ENCODE measurements at places on chromosomes 7 and 10.
A peak's percentile ranks its signal among the peaks of the same experiment; 100 is the strongest.

DNA sequence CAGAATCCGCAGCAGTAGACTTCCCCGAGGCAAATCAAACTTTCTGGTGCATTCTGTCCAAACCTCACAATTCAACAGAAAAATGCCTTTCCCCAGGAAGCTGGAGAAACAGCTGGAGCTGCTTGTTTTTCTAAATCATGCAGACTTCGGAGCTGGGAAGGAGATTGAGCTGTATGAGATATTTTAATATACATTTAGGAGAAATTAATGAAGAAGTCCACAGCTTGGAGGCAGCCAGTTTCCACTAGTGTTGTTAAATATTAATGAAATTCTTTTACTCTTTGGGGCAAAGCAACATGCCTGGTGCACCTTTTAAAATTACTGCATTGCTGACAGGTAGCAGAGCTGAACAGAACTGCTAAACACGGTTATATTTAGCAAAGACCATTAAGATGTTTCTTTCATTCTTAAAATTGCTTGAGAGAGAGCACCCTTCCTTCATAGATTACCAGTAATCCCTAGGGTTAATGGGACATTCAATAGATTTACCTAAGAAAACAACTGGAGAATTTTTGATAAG is 566.4 kb downstream of the SORCS3 start:
- DNase-seq = no peak

- DNase-seq = no peak
Measured at GRCh38 chr7:94298943-94299342, 95.8 kb upstream of the COL1A2 start.

DNA sequence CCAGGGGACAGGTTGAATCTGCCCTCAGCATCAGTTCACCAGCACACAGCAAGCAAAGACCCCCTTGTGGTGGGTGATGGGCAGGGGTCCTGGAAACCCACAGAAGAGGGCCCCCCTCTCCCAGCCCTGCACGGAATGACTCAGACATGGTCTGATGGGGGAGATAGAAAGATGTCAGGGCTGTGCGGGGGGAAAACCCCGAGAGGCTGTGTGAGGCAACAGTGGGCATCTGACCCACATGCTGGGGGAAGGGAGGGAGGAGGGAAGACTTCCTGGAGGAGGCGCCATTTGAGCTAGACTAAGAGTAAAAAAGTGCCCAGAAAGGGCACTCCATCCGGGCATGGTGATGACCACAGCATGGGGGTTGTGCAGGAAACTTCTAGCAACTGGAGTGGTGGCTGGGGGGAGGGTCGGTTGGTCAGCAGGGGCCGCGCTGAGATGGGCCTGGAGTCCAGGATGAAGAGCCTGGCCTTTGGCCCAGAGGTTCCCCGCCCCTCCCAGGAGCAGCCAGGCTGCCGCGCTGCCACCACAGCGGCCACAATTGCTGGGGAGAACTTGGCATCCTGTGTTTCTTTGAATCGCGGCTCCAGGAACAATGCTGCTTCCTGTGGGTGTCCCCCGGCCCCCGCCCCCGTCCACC is 2.5 kb downstream of the LFNG start:
- peak; percentile 80 for DNase-seq

GRCh38 chr10:62050893-62051433 is 149.5 kb downstream of the ARID5B start:
- DNase-seq = peak; percentile 90

DNA sequence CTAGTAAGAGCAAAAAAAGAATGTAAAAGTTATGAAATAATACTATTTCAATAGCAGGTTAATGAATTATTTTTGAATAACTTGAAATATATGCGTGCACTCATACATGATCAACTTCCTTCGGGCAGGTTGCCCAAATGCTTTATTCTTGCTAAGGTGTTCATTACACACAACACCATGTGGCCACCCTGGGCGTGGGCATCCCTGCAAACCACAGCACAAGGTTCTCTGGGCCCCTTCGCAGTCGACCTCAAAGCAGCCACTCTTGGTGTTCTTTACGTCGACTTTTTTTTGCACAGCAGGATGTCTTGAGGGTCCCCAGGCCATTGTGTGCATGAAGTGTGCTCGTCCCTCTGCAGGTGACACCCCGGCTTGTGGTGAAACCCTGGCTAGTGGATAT is 300.7 kb upstream of the PITRM1 start:
- DNase-seq = no peak

- no peak for DNase-seq
Measured at GRCh38 chr7:15947754-15948153, 261.3 kb upstream of the MEOX2 start.

DNA sequence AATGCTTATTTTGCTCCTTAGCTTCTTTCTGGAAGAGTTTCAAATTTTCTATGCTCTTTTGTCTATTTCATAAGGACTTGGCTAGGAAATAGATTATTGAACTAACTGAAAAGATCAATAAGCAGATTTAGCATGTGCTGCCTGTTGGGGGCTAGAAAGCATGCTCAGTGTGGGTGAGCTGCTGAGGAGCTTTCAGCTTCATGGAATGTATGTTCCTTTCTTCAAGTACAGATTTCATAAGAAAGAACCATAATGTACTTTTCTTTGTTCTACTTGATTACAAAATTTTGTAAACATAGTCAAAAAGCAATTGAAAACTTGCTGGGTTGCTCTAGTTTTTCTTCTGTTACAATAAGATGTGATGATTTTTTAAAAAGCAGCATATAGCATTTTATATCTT is 73.8 kb downstream of the TAF3 start:
- DNase-seq = no peak

GRCh38 chr7:158976468-158976848 is 120.1 kb downstream of the DYNC2I1 start:
- no peak for DNase-seq

GRCh38 chr10:114856544-114857287 is 35.1 kb downstream of the FHIP2A start:
- peak; percentile 8 for DNase-seq

DNA sequence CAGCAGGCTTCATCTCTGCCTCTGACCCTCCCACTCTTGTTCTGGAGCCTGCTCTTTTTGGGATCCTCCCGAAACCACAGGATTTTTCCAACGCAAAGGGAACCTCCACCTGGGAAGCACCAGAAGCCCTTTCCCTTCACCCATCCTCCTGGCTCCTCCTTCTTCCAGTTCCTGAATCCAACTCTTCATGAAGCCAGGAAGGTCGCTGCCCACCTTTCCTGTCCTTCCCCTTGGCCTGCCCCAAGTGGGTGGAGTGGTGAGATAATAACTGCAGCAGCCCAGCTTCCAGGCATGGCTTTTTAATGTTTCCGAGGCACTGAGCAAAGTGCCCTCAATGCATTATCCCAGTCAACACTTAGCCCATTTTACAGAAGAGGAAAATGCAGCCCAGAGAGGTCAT is 70.8 kb upstream of the EEPD1 start:
- DNase-seq = no peak

- no peak for DNase-seq
Measured at GRCh38 chr7:137985897-137986251, 16.0 kb downstream of the CREB3L2 start.

DNA sequence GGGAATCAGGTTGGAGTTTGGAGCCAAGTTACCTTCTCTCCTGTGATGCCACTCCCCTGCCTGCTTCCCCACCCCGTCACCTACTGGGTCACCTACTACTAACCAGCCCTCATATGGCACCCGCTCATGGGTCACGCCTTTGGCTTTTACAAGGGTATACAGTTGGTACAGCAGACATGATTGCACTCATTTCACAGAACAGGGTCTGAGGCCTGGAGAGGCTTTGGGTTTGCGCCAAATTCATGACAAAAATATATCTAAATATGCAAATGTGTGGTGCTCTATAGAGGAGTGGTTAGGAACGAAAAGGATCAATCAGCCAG is 10.7 kb downstream of the CRYGN start:
- DNase-seq = no peak

- DNase-seq = no peak
Measured at GRCh38 chr7:113158756-113159155, 40.4 kb upstream of the SMIM30 start.

DNA sequence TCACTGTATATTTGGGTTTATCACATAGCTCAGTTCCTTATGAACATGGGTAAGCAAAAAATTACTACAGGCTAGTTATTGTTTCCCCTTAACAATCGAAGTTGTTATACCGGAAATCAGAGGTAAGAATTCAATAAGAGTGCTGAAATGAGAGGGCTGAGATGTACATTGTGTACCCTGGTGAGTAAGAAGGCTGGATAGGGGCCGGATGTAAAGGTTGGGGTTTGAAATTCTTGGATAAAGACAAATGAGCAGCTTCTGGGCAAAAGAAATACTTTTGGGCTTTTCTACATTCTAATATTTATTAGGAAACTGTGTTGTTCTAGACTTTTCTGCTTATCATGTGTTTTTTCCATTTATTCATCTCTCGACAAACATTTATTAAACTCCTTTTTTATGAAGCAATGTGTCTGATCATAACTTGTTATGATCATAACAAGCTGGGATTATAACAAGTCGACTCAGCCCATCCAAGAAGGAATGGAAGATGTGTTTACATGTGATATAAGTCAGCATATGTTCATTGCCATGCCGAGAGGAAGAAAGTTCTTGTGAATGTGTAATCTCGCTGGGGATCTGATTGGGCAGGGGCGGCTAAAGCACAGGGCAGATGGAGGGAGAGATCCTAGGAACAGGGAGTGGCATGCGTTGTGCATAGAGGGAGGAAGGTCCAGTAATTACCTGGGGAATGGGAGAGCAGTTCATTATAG is 155.3 kb downstream of the PLXDC2 start:
- DNase-seq = no peak

DNA sequence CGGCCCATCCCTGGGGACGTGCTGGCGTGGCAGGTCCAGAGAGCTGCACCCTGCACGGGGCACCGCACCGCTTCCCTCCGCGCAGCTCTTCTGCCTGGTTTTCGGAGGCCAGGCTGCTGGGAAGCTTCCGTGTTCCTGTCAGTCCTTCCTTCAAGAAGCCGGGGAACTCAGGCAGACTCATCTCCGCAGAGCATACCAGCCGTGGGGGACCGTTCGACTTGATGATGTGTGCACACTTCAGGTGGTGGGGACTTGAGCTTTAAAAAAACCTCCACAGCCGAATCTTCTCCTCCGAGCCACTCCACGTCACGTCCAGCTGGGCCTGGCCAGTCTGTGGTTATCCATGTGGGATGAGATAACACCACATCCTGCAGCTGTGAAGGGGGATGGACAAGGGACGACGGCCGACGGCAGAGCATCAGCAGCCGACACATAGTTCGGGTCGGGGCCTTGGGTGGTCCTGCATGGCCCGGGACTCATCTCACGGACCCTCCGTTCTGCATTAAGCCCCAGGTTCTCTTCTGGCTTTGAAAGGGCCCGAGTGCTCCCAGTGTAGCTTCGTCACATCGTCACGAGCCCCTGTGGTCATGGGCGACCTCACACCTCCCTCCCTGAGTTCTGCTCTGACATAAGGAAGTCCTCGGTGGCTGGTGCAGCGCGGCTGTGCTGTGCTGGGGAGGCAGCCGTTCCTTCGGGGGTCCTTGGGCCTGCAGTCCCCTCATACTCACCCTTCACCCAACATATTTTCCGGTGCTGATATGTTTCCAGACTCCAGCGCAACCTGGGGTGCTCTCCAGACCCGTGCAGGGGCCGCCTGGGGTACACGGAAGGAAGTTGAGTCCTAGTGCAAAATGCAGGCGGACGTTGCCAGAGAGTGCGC is 4.5 kb upstream of the BHLHA15 start:
- no peak for DNase-seq
